ENCODE measurements at places on chromosomes 7 and 10.

- peak; percentile 65 for DNase-seq
Measured at GRCh38 chr10:100766693-100767421, 21.5 kb downstream of the PAX2 start.

DNA sequence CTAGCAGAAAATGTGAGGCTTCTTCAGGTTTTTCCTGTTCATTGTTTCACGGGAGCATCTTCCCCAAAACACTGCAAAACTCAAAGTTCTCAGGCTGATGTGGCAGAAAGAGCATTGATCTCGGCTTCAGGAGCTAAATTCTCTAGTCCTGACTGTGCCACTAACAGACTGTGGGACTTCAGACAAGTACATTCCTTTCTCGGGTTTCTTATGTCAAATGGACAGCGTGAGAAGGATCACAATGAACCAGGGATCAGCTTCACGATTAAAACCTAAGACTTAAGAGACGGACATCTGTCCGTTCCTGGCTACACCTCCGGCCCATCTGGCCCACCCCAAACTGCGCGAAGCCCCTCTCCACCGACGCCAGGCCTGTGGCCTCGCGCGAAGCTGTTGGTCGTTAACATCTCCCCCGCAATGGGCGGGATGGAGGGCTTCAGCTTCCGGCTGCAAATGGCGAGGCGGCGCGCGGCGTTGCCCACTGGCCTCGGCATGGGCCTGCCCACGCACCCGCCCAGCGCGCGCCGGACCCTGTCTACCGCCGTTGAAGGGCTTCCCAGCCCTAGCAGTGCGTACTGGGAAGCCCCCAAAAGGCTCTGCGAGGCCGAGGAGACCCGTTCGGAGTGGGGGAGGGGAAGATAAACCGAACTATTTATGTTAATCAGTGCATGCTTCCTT is 549 bp upstream of the DDX50 start:
- no peak for DNase-seq

DNA sequence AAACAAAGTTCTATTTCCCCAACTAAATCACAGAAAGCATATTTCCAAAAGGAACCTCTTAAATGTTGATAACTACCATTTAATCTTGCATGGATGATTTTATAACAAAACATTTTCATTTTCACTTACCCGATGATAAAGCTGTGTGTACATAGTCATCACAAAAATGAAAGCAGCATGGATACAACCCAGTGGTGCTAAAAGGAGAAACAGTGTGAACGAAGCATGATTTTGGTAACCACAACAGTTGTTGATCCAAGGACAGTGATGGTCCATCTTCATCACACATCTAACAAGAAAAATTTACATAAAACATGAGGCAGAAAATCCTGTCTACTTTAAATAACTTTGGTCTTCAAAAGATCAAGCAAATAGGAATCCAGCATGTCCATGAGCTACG is 4.7 kb downstream of the ZDHHC6 start:
- DNase-seq: no peak

DNA sequence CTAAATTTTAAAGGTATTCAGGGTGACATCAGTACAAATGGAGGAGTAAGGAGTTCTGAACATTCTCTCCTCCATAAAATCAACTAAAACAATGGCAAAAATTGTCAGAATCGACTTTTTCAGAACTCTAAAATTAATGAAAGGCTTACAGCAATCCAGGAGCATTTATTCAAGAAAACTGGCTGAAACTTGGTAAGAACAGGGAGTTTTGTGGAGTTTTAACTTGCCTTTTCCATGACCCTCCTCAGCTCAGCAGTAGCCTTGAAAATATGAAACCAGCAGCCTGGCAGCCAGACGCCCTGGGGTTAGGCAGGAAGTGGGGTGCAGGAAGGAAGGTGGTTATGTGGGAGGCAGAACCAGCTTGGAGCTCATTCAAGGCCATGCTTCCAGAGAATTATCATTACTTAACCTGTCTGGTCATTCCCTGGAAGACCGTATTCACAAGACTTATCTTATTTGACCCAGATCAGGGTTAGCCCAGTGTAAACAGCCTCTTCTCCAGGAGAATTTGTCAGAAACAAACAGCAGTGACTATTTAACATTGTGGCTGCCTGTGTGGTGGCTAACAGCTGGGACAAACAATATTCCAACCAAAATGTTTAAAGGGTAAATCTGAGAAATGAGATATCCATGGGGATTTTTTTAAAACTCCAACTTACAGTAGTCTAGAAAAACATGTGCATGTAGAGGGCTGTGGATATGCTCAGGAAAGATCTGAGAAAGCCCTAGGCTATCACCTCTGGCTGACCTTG is 75.7 kb upstream of the MACROH2A2 start:
- no peak for DNase-seq

DNA sequence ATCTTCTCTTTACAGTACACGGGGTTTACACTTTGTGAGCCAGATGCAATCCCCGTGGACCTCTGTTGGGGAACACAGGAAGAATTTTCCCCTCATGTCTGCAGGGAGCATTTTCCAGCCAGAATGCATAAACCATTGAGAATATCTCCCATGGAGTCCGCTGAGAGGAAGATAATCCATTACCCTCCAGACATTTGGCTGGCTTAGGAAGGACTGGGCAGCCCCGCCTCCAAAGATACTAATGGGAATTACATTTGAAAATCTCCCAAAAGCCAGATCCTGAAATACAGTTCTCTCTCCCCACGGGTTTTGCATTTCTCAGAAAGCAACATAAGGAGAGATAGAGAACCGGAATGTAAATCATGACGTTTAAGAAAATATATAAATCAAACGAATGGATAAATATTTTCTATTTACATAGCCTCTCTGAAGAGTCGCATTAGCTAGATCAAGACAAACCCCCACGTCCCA is 53.5 kb downstream of the TRIL start:
- DNase-seq: no peak

GRCh38 chr7:134415700-134416099 is 43.2 kb downstream of the AKR1B1 start:
- DNase-seq: no peak

- DNase-seq: no peak
Measured at GRCh38 chr10:3510741-3511140, 274.3 kb downstream of the KLF6 start.

- DNase-seq: no peak
Measured at GRCh38 chr7:28145090-28145626, 35.4 kb downstream of the JAZF1 start.

GRCh38 chr10:126759531-126759930 is 89.0 kb upstream of the C10orf90 start:
- no peak for DNase-seq

GRCh38 chr10:128095027-128095752 is 31.0 kb downstream of the MKI67 start:
- peak; percentile 63 for DNase-seq

- no peak for DNase-seq
Measured at GRCh38 chr7:37342688-37343471, 105.8 kb downstream of the ELMO1 start.

DNA sequence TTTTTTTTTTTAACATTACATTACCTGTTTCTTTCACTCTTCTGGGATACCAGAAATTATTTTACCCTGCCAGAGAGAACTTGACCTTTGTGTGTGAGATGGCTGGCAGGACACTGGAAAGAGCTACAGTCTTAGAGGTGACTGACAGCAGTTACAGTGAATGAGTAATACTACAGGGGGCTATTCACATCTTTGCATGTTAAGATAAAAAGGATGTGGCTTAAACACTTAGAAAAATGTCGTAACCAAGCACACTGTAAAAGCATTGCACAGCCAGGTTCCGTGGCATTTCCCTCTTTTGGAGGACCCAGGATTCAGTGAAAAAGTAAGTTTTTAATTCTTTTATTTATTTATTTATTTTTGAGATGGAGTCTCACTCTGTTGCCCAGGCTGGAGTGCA is 18.8 kb upstream of the TBC1D12 start:
- no peak for DNase-seq

DNA sequence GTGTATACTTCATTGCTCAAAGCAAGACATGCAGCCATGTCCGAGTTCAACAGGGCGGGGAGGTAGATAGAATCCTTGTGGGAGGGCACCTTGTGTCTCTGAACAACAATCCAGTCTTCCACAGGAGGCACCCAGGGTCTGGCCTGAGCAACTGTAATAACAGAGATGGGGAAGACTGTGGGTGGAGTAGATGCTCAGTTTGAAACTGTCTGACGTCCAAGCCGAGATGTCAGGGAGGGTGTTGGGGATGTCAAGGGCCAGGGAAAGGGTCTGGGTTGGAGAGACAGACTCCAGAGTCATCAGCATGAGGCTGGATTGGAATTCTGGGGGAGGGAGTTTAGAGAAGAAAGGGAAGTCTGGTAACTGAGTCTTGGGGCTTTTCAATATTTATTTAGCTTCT is 88.0 kb downstream of the FANK1 start:
- DNase-seq: no peak

- peak; percentile 87 for DNase-seq
Measured at GRCh38 chr10:52740913-52741675, 31.5 kb downstream of the MBL2 start.

- DNase-seq: no peak
Measured at GRCh38 chr10:132030898-132031463, 34.8 kb upstream of the JAKMIP3 start.

DNA sequence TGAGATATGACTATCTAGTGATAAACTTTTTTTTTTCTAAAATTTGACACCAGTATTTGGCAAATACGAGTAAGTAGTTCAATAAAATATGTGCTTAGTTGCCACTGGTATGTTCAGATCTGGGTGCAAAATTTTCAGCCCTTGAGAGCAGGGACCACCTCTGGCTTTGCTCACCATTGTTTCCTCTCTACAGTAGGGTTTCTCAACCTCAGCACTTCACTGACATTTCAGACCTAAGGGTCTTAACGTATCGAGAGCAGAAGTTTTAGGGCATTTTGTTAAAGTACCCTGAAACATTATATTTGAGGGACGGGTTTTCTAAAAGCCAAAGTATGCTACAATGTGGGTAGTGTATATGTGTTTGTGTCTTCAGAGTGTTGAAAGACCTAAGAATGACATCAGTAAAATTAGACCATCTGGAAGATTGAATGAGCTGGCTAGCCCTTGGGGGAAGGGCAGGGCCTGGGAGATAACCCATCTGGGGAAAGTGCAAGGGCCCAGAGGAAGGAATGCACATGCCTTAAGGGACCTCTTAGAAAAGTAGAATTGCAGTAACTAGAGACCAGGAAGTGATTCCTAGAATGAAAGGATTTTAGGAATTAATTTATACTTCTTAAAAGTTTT is 11.8 kb downstream of the BZW2 start:
- DNase-seq: peak; percentile 93

GRCh38 chr7:99625321-99625720 is 8.6 kb downstream of the ZSCAN25 start:
- DNase-seq: peak; percentile 31

DNA sequence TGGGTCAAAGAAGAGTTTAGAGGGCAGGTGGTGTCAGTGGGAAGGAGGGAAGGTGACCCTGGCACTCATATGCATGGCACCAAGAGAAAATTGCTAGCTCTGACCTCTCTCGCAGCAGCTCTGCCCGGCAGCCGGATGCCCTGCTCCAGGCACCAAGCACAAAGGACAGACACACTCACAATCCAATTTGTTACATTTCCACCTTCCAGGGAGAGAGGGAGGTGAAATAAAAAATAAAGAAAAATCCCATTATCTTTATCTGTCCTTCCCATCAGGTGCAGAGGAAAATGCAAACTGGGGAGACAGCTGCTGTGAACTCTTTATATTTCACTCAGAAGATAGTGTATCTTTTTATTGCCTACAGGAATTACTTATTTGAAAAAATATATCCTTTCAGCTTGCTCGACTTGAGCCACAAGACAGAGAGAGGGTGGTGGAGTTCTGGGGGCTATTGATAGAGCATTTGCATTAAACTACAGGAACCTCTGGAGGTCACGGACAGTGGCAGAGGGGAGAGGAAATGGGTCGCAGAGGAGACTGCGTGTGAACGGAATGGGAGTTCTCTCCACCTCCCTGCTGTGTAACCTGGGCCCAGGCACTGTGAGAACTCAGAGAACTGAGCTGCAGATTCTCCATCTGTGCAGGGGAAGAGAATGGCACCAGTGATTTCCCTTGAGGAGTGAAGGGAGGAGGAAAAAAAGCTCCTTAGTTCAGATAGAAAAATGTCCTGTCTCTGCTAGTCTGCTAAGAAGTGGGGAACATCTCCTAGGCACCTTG is 421.4 kb downstream of the PLXNA4 start:
- no peak for DNase-seq

GRCh38 chr7:124813994-124814798 is 48.6 kb upstream of the GPR37 start:
- DNase-seq: no peak

DNA sequence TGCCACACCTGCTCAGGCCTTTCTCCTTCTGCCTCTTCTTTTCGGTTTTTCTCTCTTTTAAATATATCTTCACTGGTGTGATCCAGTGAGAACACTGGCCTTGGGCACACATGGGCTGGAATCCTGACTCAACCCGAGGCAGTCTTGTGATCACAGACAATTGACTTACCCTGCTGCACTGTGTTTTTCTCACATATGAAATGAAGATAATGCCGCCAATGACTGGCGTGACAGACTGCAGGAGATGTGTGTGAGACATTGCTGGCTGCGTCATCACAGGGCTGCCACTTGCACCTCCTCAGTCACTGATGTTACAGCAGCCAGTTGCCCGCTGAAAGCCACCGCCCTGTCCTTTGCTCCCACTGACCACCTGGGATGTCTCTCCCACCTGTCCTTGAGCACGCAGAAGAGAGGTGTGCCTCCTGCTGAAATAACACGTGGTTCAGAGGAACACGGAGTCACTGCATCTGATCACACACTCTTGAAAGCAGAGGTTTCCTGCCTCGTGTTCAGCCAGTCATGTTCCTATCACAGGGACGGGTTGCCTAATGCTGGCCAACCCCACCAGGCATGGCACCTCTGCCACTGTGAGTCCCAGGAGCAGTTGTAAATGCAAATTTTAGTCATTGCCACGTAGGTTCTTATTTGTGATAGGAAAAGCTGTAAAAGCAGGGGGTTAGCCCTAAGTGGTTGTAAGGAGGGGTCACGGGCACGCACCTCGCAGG is 124.6 kb upstream of the LANCL2 start:
- DNase-seq: no peak

DNA sequence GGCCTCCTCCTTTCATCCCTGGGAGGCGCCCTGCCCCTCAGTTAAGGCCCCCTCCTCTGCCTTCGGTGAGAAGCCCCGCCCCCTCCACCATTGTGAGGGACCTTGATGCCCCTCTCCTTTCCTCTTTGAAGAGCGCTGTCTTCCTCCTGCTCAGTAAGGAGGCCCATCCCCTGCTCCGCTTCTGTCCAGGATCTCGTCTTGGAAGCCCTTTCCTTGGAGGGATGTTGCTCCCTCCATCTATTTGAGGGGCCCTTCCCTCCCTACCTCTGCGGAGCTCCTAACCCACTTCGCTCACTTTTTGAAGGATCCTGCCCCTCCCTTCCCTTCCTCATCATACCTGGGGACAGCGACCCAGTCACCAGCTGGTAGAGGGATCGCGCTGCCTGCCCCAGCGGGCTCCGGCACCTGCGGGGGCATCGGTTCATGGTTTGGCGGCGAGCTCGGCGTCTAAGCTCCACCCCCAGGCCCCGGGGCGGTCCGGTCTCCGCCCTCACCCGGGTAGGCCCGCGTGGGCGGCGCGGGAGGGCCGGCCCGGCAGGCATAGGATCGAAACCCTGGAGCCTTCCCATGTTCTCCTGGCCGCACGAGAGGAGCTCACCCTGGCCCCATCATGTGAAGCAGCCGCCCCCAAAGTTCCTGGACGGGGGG is 4.1 kb downstream of the KCNIP2 start:
- DNase-seq: peak; percentile 77

GRCh38 chr10:112918771-112919170 is 31.3 kb upstream of the TCF7L2 start:
- no peak for DNase-seq

- no peak for DNase-seq
Measured at GRCh38 chr7:135653340-135654080, 8.8 kb upstream of the STMP1 start.

GRCh38 chr10:6473901-6474370 is 106.1 kb downstream of the PRKCQ start:
- no peak for DNase-seq
